ENCODE measurements at places on chromosomes 6 and 20.

GRCh38 chr20:1224205-1224890 lies 1.5 kb upstream of the RAD21L1 start:
- DNase-seq = no peak

- DNase-seq = no peak
Measured at GRCh38 chr20:63497138-63497945, 1.5 kb downstream of the EEF1A2 start.

- no peak for DNase-seq
Measured at GRCh38 chr6:3013486-3013885, 13.8 kb downstream of the NQO2 start.

- DNase-seq = no peak
Measured at GRCh38 chr20:24637941-24638340, 168.5 kb downstream of the SYNDIG1 start.

DNA sequence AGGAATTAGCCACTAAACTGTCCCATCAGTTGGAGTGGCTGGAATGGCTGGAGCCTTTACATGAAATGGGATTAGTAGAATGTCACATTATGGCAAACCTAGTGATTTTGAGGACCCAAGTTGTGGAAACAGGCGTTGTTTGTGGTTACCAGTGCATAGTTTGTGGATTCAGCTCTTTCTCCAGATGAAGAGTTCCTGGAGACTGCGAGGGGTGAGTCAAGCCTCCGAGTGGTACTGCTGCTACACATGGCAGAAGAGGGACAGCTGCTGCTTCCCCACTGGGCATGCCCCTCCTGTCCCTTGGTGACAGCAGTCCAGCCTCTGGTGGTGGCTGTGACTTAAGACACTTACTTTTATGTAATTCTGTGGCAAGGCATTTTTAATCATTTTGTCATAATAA lies 94.2 kb upstream of the SCP2D1 start:
- DNase-seq = no peak

GRCh38 chr6:110703906-110704594 lies 111.2 kb downstream of the CDK19 start:
- no peak for DNase-seq

GRCh38 chr20:47532002-47532401 lies 30.3 kb downstream of the NCOA3 start:
- no peak for DNase-seq

DNA sequence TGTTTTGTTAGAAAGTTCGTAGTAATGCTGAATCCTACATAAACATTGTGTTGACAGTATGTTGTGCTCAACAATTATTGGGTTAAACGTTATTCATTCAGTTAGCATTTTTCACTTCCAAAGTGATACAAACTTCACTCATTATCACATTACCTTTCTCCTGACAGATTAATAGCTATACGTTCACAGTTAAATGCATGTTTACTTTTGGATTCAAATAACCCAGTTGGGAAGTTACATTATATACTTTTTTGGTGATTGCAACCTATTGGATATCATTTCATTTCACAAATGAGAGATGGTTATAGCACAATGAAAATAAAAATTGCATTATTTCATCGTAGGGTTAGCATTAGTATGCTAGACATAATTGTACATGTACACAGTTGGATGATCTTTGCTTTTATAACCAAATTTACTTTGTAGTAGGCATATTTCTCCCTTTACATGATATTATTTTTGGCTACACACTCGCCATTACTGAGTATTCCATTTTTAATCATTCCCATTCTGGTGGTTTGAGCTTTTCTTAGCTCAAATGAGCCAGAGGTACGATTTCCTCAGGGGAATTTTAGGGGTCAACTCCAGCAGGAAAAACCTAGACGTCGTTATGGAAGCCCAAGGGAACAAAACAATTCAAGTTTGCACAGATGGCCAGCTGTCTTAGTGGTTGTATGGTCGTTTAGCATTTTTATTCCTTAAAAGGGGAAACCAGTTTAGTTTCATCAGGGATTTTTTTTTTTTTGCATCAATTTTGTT lies 2.1 kb upstream of the HIVEP1 start:
- no peak for DNase-seq

- DNase-seq = no peak
Measured at GRCh38 chr20:50431066-50431450, 79.1 kb upstream of the PTPN1 start.

- no peak for DNase-seq
Measured at GRCh38 chr6:152386131-152386530, 251.0 kb downstream of the SYNE1 start.

DNA sequence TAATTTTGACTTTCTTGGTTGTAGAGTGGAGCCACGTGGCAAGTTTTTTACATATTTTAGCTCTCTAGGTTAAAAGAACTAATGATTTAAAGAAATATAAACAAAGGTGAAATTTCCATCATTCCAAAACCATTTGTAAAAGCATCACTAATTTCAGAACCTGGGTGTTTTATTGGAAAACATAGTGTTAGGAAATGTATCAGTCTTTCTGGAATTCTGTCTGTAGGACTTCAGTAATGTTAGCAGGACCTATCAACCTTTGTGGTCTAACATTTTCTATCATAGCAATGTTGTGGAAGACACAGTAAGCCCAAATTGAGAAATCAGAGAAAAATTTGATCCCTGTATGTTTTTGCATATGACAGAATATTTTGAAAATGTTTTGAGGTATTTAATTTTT lies 28.3 kb downstream of the L3MBTL3 start:
- no peak for DNase-seq

- no peak for DNase-seq
Measured at GRCh38 chr6:82959385-82959941, 106.2 kb downstream of the UBE3D start.

- DNase-seq = no peak
Measured at GRCh38 chr6:69456086-69456485, 340.7 kb downstream of the LMBRD1 start.

GRCh38 chr20:62505337-62506045 lies 29.7 kb upstream of the GATA5 start:
- no peak for DNase-seq

- DNase-seq = no peak
Measured at GRCh38 chr20:42703744-42704143, 486.0 kb downstream of the PTPRT start.

DNA sequence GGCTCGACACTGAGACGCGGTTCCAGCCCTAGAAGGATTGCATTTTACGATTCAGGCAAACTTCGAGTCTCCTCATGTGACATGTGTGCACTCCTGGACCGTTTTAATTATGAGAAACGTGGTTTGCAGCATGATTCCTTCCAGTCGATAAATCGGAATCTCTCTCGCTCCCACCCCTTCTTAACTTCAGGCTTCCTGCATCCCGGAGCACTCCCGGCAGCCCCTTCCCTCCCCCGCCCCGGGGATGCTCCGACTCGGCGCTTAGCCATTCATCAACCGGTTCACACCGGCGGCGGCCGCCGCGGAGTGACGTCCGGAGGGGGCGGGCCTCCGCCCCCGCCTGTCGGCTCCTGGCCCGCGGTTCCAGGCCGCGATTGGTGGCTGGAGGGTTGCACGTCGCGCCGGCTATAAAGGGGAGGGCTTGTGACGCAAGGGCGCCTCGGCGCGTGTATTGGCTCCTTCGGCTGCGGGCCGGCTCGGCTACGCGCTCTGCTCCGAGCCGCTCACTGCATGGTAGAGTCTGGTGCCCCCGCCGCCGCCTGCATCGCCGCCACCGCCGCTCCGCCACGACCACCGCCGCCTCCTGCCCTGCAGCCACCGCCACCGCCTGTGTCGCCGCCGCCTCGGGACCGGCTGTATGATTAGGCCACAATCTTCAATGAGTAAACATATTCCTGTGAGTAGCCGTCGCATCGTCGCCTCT lies at the start of the genes LOC128125822 and PTP4A1:
TSS of gene LOC128125822 (plus strand) at position 437 of the 703 bp plus-strand sequence.
TSS of gene PTP4A1 (plus strand) at position 437 of the 703 bp plus-strand sequence. CDS start 4,401 bp downstream, outside the sequence.
- peak; percentile 96 for DNase-seq

GRCh38 chr6:81797591-81797990 lies 45.1 kb upstream of the TENT5A start:
- DNase-seq = no peak

- no peak for DNase-seq
Measured at GRCh38 chr6:3222506-3223038, 4.9 kb downstream of the TUBB2B start.

- no peak for DNase-seq
Measured at GRCh38 chr6:6716998-6717763, 128.7 kb downstream of the LY86 start.

- DNase-seq = no peak
Measured at GRCh38 chr6:119055069-119055468, 23.4 kb downstream of the FAM184A start.

GRCh38 chr20:18981962-18982539 lies 168.5 kb downstream of the SCP2D1 start:
- no peak for DNase-seq

- DNase-seq = no peak
Measured at GRCh38 chr20:62840244-62841197, 21.1 kb downstream of the TCFL5 start.

- no peak for DNase-seq
Measured at GRCh38 chr20:52303281-52303950, 111.8 kb upstream of the ZFP64 start.

- DNase-seq = no peak
Measured at GRCh38 chr6:25363427-25363826, 84.3 kb downstream of the CARMIL1 start.

- no peak for DNase-seq
Measured at GRCh38 chr6:27863962-27864905, 48.0 kb downstream of the OR2B2 start.

DNA sequence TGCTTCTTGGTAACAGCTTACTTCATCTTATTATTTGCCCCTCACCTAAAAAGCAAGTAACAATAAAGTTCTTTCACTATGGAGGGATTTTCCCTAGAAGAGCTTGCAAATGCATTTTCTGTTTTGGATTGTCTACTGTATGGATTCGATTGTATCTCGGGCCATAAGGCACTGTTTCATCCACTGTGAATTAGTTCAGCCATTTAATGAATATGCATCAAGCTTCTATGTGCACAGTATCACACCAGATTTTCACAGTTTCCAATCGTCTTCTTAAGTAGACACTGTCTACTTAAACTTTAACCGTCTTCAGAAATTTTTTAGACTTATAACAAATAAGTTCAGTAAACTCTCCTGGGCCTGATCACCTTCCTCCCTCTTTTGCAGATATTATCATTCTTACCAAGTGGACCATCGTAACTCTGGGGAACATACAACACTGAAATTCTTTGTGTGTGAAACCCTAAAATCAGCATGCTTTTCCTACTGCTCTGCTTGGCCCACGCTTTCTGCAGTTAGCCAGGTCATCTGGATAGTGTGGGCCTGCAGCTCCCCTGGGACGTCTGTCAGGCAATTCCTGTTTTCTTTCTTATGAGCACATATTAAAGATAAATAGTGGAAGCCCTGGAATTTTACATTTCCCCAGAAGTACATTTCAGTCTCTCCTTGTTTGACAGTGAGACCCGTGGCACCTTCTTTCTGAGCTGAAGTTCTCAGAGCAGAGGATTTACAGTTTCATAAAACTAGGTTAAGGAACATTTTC lies 136.5 kb upstream of the PDE10A start:
- no peak for DNase-seq

GRCh38 chr6:162750776-162751175 lies 23.0 kb downstream of the PACRG start:
- DNase-seq = no peak

- DNase-seq = no peak
Measured at GRCh38 chr6:162245830-162246420, 481.6 kb downstream of the PRKN start.

DNA sequence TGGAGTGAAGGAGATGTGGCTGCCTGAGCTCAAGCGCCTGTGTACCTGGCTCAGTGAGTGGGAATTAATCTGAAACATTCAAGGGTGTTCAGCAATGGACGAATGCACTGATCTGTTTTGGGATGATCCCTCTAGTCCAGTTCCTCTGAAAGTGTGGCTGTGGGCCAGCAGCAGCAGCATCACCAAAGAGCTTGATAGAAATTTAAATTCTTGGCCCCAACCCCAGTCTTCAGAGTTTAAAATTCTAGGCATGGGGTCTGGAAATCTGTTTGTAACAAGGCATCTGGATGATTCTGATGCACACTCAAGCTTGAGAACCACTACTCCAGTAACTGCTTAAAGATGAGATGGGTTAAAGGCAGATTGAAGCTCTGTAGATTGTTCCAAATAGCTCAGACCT lies 59.2 kb downstream of the STMND1 start:
- no peak for DNase-seq

GRCh38 chr6:129324345-129324744 lies 385.6 kb downstream of the ARHGAP18 start:
- DNase-seq = no peak

DNA sequence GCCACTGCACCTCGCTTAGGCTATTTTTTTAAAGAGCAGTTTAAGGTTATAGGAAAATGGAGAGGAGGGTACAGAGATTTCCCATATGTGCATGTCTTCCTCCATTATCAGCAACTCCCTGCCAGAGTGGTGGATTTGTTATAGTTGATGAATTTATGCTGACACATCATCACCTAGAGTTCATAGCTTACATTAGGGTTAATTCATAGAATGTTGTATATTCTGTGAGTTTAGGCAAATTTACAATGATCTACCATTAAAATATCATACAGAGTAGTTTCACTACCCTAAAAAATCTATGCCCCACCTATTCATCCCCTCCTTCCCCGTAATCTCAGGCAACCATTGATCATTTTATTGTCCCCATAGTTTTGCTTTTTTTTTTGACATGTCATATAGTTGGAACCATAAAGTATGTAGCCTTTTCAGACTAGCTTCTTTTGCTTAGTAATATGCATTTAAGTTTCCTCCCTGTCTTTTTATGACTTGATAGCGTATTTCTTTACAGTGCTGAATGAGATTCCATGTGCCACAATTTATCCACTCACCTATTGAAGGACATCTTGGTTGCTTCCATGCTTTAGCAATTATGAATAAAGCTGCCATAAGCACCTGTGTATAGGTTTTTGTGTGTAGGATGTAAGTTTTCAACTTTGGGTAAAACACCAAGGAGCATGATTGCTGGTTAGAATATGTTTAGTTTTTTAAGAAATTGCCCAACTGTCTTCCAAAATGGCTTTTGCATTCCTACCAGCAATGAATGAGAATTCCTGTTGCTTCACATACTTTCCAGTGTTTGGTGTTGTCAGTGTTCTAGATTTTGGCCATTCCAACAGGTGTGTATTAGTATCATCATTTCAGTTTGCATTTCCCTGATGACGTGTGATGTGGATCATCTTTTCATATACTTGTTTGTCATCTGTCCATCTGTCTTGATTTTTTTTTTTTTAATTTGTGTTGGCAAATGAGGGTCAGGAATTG lies 60.2 kb downstream of the NCOA3 start:
- DNase-seq = no peak
